ENCODE measurements at places on chromosomes 3 and 15.

DNA sequence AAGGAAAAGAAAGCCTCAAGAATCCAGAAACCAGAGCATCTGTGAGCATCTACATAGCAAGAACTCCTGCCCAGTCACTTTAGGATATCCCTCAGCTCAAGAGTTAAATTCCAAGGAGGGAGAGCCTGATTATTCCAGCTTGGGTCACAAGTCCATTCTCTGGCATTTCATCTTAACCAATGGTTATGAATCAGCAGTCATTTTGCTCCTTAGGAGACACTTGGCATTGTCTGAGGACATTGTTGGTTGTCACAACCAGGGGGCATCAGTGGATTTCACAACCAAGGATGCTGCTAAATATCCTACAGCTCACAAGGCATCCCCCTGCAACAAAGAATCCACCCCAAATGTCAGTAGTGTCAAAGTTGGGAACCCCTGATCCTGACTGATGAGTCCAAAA, 51.0 kb upstream of the LMCD1 start:
- no peak for DNase-seq

DNA sequence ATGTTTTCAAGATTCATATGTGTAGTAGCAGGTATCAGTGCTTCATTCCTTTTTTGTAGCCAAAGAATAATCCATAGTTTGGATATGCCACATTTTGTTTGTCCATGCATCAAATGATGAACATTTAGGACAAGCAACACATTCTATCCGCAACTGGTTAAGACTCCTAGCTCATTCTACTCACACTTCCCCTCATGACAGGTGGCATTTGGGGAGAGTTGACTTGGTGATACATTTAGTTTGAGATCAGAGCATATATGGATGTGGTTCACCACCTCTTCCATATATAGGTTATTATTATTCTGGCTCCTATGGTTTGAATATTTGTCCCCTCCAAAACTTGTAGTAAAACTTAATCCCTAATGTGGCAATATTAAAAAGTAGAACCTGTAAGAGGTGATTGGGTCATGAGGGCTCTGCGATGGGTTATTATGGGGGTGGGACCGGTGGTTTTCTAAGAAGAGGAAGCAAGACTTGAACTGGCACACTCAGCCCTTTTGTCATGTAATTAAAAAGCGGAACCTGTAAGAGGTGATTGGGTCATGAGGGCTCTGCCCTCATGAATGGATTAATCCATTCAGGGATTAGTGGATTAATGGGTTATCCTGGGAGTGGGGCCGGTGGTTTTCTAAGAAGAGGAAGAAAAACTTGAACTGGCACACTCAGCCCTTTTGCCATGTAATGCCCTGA, 75.3 kb upstream of the HRH1 start:
- DNase-seq: no peak

GRCh38 chr3:179719048-179719734, 66.4 kb downstream of the USP13 start:
- no peak for DNase-seq

- no peak for DNase-seq
These were observed 315.5 kb downstream of the FHIT start for GRCh38 chr3:60935709-60936108.

- no peak for DNase-seq
These were observed 9.7 kb upstream of the CALML4 start for GRCh38 chr15:68214838-68215254.

- no peak for DNase-seq
These were observed 36.0 kb downstream of the BTLA start for GRCh38 chr3:112463250-112463649.

GRCh38 chr3:160885791-160886286, 129.8 kb downstream of the PPM1L start:
- DNase-seq: no peak

GRCh38 chr3:186529201-186529999, 14.8 kb downstream of the CRYGS start:
- DNase-seq: no peak

- no peak for DNase-seq
These were observed 38.3 kb upstream of the AADAC start for GRCh38 chr3:151775314-151776258.

DNA sequence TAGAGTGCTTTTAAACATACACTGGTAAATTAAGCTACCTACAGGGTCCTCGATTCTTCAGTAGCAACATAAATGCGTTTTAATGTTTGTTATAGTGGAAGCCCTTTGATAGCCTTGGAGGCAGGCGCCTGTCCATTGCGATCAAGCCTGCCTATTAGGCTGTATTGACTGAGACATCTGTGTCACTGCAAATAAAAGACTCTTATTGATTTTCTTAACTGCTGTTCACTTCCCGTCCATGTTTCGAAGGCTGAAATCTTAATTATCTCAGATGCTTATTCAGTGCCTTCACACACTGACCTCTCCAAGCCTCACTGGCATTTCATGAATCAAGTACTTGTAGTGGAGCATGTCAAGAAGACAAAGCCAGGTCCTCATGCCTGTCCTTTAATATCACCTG, 51.1 kb downstream of the MAP2K5 start:
- no peak for DNase-seq

GRCh38 chr15:90915216-90915807, 12.2 kb downstream of the MAN2A2 start:
- no peak for DNase-seq

GRCh38 chr3:182668974-182669373, 124.3 kb upstream of the ATP11B start:
- DNase-seq: no peak

DNA sequence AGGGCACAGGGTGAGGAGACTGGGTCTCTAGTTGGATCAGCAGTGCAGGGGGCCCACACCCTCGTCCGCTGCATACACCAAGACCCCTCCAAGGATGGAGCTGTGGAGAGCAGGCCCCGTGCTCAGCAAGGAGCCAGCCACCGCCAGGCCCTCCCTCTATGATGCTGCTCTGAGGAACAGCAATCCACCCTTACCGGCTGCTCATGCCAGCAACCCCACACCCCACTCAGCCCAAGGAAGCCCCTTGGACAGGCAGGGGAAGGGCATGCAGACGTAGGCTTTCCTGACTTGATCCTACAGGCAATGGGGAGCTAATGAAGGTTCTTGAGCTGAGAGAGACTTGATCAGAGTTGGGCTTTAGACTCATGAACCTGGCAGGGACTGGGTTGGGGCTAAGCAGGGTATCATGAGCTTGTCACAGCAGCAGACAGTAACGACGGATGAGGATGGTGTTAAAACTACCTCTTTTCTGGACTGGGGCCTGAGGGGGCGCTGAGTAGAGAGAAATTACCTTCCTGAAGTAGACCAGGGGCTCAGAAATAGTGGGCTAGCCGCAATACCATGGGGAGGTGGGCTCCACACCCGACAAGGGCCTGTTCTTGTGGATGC, 50.5 kb upstream of the FGD5 start:
- DNase-seq: no peak

DNA sequence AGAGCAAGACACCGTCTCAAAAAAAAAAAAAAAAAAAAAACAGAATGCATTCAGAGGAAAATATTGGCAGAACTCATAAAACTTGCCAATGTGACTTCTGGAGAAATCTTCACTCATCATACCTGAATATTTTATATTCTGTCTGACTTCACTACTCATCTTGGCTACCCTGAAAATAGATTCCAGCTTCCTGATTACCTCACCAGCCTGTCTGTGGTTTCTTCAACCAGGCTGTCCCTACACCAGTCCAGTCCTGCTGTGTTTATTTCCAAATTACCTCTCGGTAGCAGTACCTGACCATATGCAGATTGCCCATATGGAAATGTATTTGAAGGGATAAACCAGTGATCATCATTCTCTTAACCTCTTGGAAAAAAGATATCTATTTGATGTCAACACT, 9.3 kb upstream of the P3H2 start:
- DNase-seq: no peak
